8988T (cell line): ENCODE measurements at places on chromosomes 5 and 9.

GRCh38 chr9:6896562-6896961, 138.8 kb downstream of the KDM4C start:
- no peak for DNase-seq

- no peak for DNase-seq
These were observed 12.6 kb downstream of the TRIM23 start for GRCh38 chr5:65611524-65611923.

GRCh38 chr5:155905364-155905763, 421.6 kb upstream of the SGCD start:
- no peak for DNase-seq

DNA sequence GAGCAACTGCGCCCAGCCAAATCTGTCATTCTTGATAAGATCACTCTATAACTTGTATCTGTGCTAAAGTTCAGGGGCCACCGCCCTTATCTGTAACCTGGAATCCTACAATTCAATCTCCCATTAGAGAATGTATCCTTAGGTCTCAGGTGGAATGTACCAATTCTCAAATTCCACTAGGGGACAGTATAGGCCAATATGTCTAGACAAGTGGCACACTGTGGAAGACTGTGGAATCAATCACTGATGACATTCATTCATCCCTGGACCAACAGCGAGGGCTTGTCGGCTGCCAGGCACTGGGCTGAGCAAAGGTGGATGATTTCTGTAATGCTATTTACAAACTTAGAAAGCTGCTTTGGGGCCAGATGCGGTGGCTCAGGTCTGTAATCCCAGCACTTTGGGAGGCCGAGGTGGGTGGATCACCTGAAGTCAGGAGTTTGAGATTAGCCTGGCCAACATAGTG, 28.7 kb upstream of the MEGF9 start:
- DNase-seq = peak; percentile 66

- DNase-seq = no peak
These were observed 24.2 kb downstream of the ARHGEF37 start for GRCh38 chr5:149605354-149605997.

DNA sequence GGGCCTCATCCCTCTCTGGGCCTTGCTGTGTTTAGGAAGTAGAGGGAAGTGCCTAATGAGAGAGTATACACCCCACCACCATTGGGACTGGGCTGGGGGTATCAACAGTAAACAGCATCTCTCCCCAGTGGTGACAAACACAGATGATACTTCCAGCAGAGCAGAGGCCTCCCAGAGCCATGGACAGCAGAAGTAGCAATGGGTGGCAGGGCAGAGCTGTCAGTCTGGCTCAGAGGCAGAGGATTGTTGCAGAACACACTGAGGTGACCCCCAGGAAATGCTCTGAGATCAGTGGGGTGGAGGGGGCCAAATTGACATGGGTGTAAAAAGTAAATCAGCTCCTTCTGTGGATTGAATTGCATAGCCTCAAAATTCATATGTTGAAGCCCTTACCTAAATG, 12.1 kb upstream of the P4HA2 start:
- DNase-seq = no peak

GRCh38 chr9:114238891-114239875, 83.7 kb upstream of the ORM1 start:
- peak; percentile 63 for DNase-seq

GRCh38 chr5:133779828-133780475, 167.6 kb upstream of the FSTL4 start:
- DNase-seq = no peak

DNA sequence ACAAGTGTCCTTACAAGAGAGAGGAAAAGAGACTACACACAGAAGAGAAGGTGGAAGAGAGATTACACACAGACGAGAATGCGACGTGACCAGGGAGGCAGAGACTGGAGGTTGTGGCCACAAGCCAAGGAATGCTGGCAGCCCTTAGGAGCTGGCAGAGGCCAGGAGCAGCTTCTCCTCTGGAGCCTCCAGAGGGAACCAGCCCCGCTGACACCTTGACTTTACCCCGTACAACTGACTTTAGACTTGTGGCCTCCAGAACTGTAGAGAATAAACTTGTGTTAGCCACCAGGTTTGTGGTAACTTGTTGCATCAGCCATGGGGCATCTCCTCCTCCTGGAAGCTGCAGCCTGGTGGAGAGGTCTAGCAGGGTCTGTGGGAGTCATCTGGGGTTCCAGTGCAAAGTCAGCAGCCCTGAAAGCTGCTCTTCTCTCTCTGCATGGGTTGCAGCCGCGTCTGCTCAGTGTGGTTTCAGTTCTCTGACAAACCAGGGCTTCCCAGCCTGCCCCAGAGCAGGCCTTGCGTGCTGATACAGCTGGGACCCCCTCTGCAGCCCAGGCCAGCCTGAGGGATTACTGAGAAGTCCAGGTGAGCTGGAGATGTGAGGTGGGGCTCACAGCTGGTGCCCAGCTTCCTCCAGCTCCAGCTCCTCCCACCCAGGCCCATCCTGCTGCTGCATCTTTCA, 30.8 kb upstream of the CNOT6 start:
- no peak for DNase-seq

- DNase-seq = peak; percentile 55
These were observed 157.0 kb downstream of the RGS3 start for GRCh38 chr9:113620377-113621161.

DNA sequence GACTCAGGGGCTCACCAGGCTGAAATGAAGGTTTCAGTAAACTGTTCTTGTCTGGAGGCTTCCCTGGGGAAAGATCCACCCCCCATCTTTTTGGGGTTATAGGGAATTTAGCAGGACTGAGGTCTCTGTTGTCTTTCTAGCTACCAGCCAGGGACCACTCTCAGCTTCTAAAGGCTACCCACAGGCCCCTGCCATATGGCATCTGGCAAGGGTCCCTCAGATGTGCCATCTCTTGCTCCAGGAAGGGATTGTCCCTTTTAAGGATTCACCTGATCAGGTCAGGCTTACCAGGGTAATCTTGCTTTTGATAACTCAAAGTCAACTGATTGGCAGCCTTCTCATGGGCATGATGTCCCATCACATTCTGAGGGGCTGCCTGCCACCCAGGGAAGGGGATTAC, 65.0 kb downstream of the NSUN2 start:
- DNase-seq = no peak

- DNase-seq = no peak
These were observed 34.7 kb downstream of the ADAMTSL2 start for GRCh38 chr9:133569121-133569785.

- DNase-seq = no peak
These were observed 228.3 kb upstream of the C9orf72 start for GRCh38 chr9:27801545-27801944.

- no peak for DNase-seq
These were observed 103.5 kb downstream of the GCNT1 start for GRCh38 chr9:76562511-76562911.

DNA sequence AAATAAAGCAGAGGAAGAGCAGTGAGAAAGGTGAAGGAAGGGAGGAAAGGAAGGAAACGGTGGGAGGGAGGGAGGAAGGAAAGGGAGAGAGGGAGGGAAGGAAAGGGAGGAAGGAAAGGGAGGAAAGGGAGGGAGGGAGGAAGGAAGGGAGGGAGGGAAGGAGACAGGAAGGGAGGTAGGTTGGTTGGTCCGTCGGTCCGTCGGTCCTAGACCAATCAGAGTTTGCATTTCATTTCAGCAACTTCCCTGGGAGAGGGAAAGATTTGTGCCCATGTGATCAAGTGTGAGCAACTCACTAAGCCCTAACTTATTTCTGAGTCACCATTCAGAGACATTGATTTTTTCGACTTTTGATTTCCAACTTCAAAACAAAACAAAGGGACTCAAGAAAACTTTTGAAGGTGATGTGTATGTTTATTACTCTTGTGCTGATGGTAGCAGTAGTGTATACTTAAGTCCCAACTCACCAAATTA, 18.8 kb downstream of the NANS start:
- DNase-seq = no peak

- DNase-seq = no peak
These were observed 123.7 kb downstream of the CDK5RAP2 start for GRCh38 chr9:120456218-120456617.

GRCh38 chr5:36156121-36156601, 4.2 kb downstream of the SKP2 start:
- peak; percentile 27 for DNase-seq

DNA sequence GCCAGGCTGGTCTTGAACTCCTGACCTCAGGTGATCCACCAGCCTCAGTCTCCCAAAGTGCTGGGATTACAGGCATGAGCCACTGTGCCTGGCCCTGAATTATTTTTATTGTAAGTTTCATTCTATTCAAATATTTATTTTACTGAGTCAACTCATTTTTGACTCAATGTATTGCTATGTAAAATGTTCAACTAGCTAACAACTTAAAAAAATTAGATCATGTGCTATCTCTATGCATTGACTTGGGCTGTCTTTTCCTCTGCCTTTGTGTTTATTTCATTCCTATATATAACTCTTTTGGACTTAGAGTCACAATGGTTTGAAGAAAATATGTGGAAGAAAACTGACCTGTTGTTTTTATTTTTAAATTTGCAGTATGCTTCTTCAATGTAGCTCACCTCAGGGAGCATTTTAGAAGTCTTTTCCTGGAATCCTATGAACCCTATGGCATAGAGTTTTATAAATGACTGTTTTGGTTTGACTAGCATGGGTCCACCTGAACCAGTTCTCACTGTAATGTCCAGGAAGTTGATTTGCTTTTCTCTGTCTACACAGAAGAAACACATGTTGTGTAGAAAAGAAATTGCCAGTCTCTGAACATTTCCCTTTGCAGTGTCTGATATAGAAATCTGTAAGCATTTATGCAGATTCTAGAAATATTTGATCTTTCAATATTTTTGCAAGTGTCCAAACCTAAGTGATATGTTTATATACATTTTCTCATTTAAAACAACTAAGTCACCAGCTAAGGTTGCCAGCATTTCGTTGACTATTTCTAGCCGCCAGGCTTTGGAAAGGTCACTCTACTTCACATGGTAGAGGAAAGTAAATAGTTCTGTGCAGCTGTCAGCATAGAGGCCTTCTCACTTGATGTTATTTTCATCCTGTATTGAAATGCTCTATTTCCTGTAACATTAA, 138.8 kb downstream of the PCSK1 start:
- no peak for DNase-seq

DNA sequence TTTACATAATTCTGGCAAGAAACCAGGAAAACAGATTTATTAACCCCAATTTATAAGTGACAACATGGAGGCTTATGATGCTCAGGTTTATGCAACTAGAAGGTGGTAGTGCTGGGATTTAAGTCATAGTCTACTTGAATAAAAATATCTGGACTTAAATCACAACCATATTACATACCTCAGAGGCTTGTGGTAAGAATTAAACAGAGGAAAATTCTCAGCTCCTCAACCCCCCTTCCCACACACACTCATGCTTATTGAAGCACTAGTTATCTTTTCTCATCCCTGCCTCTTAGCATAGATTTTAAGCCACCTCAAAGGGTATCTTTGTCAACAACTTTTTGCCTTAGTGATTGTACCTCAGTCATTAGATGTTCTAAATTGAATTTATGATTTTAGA, 731.0 kb downstream of the PRELID2 start:
- DNase-seq = no peak

DNA sequence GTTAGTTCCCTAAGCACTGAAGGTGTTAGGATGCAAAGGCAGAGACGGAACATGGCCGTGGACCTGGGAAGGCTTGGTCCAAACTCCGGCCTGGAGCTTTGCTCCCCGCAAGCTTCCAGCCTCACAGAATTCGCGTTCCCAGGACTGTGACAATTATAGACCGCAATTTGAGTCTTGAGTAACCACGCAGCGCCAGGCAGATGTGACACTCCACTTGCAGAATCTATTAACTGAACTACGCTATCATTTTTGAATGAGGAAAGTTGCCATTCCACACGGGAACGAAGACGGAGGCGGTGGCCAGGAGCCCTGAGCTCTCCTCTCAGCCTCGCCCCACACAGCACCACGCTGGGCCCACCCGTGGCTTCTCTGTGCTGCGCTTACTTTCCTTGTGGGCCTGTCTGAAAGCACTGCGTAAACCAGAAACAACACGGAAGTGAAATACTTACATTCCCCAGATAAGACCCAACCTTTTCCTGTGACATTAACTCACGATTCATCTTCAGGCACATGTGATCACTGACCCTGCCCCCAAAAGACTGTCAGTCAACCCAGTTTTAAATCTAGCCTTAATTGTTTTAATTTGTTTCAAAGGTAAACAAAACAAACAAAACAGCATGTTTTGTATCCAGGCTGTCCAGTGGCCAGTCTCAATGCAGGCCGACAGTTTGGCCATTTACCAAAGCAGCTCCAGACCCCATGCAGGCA, 16.1 kb upstream of the COL5A1 start:
- DNase-seq = peak; percentile 10

DNA sequence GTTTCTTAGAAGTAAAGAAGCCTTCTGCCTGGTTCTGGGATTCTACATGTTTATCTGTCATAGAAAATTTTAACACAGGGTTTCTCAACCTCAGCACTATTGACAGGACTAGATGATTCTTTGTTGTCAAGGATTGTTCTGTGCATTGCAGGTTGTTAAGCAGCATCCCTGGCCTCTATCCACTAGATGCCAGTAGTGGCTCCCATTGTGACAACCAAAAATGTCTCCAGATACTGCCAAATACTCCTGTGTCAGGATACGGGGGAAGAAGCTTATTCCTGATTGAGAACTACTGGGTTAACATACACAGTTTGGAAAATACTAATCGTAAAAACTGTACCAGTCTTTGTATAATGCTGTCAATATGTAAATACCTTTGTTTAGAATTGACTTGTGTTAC, 167.1 kb downstream of the NIPBL start:
- no peak for DNase-seq

GRCh38 chr5:64229163-64229774, 63.6 kb downstream of the RNF180 start:
- DNase-seq = peak; percentile 38

- no peak for DNase-seq
These were observed 38.7 kb downstream of the TSTD2 start for GRCh38 chr9:97594381-97594921.

GRCh38 chr9:84556556-84556955, 113.0 kb upstream of the NTRK2 start:
- no peak for DNase-seq

DNA sequence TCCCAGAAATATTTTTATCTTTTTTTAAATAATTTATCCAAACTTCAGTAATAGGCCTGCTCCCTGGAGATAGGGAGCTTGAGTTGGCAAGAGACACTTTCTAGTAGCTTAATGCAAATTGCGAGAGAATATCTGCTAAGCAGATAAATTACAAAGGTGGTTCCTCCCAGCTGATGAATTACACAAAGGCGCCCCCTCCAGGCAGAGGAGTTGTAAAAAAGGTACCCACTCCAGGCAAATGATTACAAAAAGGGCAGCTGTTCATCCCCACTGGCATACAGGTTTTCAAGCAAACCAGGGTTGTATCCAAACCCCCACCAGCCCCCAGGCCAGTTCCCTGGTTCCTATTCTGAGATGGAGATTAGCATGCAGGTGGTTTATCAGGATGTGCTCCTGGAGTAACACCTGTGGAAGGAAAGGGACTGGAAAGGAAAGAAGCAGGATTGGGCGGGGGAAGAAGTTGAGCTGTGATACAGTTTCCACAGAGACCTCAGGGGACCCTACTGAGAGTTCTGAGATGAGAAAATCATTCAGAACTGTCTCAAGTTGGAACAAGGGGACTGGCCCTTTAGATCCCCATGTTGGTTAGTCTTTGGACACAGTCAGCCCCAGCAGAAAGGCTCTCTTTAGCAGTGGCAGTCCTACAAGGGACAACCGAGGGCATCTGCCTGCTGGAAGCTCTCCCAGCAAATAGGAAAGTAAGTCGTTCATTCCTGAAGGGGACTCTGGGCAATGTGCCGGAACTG, 25.5 kb downstream of the ESM1 start:
- no peak for DNase-seq
